Activated gamma-delta T cell (primary cell): ENCODE measurements at places on chromosomes 11 and 22.
A peak's percentile ranks its signal among the peaks of the same experiment; 100 is the strongest.

DNA sequence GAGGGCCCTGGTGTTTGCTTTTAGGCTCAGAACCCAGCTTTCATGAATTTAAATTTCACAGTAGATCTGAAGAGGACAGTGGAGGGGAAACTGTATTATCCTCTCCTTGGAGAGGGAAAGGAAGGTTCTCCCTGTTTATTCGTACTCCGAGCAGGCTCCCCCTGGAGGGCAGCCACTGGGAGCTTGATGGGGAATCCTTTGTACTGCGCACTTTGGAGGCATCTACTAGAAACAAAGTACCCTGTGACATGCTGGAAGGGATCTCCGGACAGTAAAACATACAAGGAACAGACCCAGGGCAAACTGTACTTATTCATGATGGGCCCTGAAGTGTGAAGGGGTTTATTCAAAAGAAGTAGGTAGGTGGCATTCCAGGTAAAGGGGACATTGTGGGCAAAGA, 27.2 kb downstream of the NAV2 start:
- no peak for DNase-seq

DNA sequence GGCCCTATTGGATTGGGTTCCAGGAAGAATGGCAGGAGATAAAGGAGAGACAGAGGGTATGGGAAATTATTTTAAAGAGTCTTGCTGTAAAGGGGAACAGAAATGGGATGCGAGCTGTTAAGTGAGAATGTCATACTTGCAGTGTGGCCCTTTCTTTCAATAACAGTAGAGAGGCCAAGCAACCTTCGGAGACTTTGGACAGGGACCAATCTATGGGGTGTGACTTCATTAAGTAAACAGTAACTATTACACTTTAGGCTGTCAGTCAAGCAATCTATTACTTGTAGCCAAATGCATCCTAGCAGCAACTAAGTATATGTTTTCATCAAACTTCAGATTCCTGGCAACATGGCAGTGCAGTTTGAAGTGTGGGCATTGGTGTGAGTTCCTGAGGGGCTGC, 376.2 kb upstream of the LARGE1 start:
- DNase-seq = no peak

DNA sequence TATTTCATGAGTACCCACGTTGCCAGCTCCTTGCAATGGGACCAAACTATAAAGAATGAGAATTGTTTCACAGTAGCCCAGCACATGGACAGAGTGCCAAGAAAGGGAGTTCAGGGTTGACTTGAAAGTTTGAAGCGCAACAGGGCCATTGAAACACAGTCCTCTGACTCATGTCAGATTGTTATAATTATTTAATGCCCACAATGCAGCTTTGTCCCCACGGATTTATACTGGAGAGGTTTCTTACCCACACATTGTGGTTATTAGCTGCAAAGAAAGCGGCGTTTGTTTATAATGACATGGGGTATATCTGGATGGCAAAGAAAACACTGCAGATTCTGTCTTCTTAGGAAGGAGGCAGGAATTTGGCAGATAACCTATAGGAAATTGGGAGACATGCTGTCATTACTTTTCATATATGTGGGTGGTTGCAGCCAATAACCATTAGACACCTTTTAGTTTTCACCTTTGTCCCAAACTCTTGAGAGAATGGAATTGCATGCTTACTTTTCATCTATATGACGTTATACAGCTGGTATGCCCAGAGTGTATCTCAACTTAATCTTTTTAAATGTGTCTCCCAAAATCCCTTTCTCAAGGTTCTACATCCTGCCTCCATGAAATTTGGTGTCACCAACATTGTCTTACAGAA, 143.6 kb downstream of the TEAD1 start:
- DNase-seq = no peak

DNA sequence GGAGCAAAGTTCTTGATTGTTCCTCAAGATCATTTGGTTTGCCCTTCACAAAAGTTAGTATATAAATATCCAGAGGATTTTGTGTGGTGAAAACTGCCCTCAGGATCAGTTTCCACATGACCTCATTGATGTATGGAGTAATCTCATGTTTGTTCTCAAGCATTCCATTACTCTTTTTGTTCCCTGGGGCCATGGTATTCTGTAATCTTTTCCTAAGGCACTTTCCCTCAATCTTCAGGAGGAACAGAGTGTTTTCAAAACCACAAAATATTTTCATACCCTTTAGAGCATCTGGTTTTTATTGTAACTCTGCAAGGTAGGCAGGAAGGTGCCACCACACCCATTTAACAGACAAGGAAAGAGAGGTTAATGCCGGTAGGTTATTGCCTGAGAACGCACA, 99.6 kb downstream of the FAM181B start:
- DNase-seq = no peak

DNA sequence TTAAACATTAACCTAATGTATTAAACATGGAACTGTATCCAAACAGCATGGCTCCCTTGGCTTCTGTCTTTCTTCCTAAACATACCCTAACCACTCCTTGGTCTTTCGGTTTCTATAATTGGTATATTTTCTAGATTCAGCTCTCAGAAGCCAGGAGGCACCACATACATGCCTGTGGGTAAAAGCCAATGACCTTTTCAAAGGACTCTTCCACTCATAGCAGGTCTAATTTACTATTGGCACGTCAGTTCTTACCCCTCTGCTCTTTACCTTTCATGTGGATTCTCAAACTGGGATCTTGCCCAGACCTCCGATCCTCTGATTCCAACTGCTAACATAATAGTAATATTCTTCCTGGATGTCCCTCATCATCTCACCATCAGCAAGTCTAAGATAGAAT, 835.1 kb downstream of the NTM start:
- DNase-seq = no peak

- no peak for DNase-seq
Observed at GRCh38 chr22:29799217-29799680, 32.1 kb downstream of the UQCR10 start.

GRCh38 chr11:6402061-6402470, 11.8 kb downstream of the SMPD1 start:
- DNase-seq = no peak

DNA sequence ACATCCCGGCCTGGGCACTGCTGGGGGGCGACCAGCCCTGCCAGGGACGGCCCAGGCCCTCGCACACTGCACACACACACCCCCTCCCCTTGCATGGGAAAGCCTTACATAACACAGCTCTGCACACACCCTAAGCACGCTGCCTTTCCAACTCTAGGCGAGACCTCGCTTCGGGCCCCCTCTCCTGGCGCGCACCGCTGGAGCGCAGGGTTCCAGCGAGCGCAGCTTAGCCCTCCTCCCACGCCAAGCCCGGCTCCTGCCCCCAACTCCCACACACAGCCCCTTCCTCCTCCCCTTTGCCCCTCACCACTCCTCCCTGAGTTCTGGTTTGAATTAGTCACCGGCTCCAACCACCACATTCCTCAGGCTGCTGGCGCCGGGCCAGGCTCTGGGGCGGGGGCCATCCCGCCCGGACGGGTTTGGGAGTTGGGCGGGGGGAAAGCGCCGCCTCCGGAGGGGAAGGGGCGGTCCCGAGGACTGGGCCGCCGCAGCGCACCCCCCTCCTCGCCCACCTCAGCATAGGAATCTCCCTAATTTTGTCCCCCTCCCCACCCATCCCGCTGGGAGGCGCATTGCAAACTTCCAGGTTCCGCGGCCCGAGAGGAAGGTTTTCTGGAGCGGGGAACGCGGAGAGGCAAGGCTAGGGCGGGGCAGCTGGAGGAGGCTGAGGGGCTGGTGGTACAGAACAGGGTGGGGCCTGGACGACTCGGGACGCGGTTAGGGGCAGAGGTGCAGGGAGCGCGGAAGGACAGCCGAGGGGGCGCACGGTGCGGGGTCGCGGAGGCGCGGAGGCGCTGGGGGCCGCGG, 966 bp downstream of the AHNAK start:
- DNase-seq = peak; percentile 57

DNA sequence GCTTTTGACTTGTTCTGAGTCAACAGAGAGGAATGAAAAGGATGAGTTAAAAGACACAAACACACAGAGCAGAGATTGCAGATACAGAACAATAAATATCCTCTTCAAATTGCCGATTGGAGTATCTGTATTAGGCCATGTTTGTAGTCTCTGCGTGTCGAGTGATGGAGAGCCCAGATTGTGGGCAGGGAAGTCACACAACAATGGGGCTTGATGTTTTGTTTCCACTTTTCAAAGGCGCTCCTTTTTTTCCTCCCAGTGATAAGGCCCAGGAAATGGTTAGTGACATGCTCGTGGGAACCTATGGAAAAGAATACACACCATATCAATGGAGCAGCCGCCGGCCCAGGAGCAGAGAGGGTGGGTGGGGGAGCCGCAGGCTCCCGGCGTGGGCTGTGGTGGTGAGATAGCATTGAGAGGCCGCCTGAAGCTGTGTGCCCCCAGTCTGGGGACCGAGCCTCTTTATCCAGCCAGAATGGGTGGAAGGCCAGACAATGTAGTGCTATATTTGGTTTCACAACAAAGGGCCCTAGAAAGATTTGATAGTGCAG, 555.9 kb downstream of the INSC start:
- no peak for DNase-seq

DNA sequence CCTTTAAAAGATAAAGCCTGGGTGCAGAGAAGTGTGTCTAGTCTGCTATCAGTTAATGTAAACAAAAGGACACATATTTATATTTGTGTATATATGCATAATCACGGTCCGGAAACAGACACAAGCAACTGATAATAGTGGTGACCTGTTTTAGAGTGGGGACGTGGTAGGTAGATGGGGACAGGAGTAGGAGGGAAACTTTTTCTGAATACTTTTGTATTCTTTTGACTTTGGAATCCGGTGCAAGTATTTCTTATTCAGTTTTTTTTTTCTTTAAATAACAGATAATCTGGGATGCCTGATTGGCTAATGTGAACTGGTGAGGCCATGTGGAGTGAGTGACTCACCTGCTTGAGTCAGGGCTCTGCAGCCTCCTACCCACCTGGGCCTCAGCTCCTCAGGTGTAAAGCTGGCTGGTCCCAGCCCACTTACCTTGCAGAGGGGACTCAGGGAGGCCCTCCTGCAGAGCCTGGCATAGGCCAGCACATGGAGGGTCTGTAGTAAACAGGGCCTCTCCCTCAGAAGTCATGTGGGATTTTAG, 15.3 kb downstream of the MICAL2 start:
- DNase-seq = no peak

GRCh38 chr11:17563231-17563646, 16.2 kb downstream of the OTOG start:
- DNase-seq = no peak

DNA sequence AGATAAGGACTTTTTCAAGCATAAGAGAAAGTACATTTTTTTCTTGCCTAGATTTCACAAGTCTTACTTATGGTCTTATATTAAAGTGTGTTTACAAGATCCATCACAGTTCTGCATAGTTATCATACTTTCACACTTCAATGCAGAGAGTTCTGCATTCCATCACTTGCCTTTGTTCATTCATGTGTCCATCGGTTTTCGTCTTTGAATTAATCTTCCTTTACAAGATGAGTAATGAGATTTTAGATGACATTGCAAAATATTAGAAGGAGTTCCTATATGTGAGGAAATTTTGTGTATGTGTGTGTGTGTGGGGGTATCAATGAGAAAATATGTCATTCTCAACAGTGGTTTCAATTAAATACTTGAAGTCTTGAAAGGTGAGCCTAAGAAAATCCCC, 98.1 kb upstream of the GUCY1A2 start:
- DNase-seq = no peak

DNA sequence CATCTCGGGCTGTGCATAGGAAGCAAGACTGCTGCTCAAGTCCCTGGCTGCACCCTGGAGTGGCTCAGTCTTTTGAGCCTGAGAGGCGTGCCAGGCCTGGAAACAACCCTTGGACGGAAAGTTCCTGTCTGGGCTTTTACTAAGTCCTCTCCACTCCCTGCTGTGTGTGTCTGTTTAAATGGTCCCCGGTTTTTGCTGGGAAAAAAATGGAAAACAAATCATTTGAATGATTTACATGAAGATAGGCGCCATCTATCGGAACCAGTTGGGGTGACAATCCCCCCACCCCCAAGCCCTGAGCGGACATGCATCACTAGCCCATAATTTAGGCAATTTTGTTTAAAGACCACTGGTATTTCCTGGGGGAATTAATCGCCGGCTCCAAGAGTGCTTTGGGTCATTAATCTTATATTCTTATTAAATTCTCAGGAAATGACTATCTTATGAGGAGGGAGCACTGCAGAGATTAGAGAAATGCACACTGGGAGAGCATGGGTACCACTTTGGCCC, 2.7 kb upstream of the GAB2 start:
- DNase-seq = no peak

- DNase-seq = no peak
Observed at GRCh38 chr22:50640857-50641647, 13.1 kb upstream of the ARSA start.

DNA sequence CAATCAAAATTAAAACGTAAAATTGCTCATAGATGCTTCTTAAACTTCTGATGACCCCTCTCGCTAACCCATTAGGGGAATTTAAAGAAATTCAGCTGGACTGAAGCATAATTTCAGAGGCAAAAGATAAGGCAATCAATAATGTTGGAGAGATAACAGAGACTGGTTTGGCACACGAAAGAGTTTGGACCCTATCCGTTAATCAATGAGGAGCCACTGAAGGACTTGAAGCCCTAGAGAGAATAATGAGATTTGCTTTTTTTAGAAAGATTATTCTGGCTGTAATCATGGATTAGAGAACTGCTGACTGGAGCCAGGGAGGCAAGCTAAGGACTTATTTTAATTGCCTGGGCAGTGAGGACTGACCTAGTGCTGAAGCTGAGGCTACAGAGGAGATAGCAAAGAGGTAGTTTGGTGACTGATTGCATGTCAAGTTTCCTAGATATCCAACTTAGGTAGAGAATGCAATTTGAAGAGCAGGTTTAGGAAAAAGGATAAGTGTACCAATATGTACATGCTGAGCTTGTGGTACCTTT, 11.9 kb upstream of the ARHGAP42 start:
- no peak for DNase-seq

DNA sequence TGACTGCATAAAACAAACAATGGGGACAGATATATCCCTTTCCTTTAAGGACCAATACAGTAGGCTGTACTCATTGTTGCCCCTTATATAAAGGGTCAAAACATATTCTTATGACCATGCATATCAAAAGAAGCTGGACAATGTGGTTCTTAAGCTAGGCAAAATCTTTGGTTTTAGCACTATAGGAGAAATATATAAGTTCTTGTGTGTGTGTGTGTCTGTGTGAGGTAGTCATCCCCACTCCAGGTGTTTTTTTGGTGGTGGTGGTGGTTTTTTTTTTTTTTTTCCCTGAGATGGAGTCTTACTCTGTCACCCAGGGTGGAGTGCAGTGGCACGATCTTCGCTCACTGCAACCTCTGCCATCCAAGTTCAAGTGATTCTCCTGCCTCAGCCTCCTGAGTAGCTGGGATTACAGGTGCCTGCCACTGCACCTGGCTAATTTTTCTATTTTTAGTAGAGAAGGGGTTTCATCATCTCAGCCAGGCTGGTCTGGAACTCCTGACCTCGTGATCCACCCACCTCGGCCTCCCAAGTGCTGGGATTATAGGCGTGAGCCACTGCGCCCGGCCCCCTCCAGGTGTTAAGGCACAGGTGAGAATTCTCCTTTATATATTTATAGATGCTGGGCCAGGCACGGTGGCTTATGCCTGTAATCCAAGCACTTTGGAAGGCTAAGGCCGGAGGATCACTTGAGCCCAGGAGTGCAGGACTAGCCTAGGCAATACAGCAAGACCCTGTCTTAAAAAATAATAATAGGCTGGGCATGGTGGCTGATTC, 12.0 kb upstream of the ZNF143 start:
- no peak for DNase-seq
